ENCODE measurements at places on chromosomes 7 and 10. TPM values are rescaled to one million over a fixed set of nuclear protein-coding genes. Genes with fewer than 3 reads are reported as not detected.

GRCh38 chr10:132684164-132684891 is 101.6 kb downstream of the NKX6-2 start:
- H3K36me3 ChIP-seq: peaks cover 2% of the 10 kb centered on the region
- H3K4me3 ChIP-seq: no peak overlapping the region
- no peak for DNase-seq
- no peak overlapping the region for H3K27ac ChIP-seq

- no peak overlapping the region for H3K27ac ChIP-seq
- H3K27me3 ChIP-seq: no peaks in the 10 kb centered on the region
- no peaks in the 10 kb centered on the region for H3K36me3 ChIP-seq
- DNase-seq: no peak
These were observed 57.0 kb upstream of the ARL4A start for GRCh38 chr7:12630513-12630819.

GRCh38 chr7:110061387-110061786 is 1029.5 kb upstream of the LRRN3 start:
- no peaks in the 10 kb centered on the region for H3K4me1 ChIP-seq
- no peaks in the 10 kb centered on the region for H3K27me3 ChIP-seq
- H3K27ac ChIP-seq: no peak overlapping the region
- H3K4me3 ChIP-seq: no peak overlapping the region

DNA sequence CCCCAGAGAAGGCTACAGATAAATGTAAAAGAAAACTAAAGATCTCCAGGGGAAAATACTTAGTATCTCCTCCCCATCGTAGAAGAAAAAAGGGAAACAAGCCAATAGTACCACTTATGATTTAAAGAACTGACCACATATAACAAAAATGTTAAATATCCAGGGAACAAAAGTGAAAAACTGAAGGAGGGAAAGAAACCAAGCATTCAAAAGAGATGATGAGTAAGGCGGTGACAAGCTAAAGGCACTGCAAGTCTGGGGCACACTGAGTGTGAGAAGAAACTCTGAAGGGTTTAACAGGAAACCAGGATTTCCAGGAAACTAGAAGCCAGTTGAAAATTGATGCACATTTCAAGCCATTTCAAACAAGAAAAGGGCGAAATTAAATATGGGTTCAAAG is 226.3 kb downstream of the AHR start:
- H3K4me1 ChIP-seq: no peaks in the 10 kb centered on the region
- no peak overlapping the region for H3K27ac ChIP-seq
- H3K4me3 ChIP-seq: no peak overlapping the region
- H3K27me3 ChIP-seq: no peaks in the 10 kb centered on the region
- DNase-seq: no peak

- H3K4me3 ChIP-seq: no peak overlapping the region
- H3K36me3 ChIP-seq: no peaks in the 10 kb centered on the region
- DNase-seq: no peak
- peaks cover 2% of the 10 kb centered on the region for H3K27me3 ChIP-seq
- H3K4me1 ChIP-seq: no peaks in the 10 kb centered on the region
These were observed 481.6 kb downstream of the TNS3 start for GRCh38 chr7:47100148-47100816.

ANKRD2 gene
- polyA plus RNA-seq: not detected

SORCS1 gene
- polyA plus RNA-seq: not detected
